GM12891 (cell line): ENCODE measurements at places on chromosomes 5 and 9.

DNA sequence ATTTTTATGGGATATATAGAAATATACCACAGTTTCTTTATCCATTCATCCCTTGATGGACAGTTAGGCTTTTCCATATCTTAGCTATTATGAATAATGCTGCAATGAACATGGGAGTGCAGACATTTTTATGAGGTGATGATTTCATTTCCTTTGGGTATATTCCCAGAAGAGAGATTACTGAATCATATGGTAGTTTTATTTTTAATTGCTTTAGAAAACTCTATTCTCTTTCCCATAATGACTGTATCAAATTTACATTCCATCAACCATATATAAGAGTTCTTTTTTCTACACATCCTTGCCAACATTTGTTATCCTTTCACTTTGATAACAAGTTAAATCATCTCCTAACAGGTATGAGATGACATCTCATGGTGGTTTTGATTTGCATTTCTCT, 821.6 kb downstream of the TLE1 start:
- no peak for DNase-seq

- no peak for DNase-seq
Observed at GRCh38 chr5:140246378-140247122, 56.4 kb downstream of the PFDN1 start.

DNA sequence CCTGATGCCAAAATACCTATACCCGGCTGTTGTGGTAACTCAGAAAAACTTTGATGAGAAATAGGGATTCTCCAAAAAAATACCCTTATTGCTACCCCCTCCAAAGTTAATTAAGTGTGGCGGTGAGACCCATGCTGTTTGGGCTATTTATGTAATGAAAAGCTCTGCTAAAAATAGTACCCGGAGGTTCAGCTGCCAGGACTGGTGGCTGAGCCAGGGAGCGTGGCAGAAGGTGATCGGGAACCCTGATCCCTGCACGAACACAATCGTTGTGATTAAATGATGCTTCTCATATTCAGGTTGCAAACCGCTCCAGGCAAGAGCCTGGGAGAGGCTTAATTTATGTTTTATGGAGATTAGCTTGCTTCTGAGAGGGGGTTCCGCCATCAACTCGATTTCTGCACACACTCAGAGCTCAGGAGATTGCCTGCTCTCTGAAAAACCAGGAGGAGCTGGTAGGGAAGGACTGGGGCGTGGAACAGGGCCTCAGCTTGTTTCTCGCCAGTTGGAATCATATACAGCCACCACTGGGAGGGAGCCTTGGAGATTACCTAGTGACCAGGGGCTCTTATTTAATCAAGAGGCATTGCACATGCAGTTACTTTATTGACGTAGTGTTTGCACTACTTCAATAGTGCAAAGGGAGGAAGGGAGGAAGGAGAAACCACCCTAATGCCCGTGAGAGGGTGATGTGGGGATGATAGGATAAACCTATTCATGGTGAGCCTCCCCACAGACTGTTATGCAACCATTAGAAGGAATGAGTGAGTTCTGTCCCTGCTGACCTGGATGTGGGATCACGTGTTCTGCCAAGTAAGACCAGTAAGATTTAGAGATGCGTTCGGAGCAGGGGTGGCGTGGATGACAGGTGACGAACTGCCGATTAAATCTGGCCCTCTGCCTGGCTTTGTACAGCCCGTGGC, 23.4 kb downstream of the HRH2 start:
- no peak for DNase-seq

DNA sequence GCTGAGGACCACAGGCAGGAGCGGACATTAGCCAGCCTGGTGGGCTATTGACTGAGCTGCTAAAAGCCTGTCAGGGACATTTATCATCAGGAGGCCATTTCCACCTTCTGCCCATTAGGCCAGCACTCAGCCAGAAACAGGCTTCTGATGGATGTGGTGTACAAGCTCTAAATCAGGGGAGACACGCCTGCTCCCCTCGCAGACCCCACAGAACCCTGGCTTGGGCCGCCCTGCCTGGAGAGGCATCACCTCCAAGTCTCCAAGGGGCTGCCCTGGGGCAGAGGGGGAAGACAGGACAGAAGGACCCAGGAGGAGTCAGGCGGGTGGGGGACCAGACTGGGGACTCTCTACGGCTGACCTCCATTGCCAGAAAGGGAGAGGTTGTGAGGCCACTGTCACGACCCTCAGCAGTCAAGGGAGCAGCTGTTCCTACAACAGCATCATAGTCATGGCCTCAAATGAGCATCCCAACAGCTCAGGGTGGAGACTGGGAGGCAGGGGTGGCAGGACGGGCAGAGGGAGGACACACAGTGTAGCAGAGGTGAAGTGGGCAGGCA, 24.0 kb upstream of the TRIM14 start:
- no peak for DNase-seq

DNA sequence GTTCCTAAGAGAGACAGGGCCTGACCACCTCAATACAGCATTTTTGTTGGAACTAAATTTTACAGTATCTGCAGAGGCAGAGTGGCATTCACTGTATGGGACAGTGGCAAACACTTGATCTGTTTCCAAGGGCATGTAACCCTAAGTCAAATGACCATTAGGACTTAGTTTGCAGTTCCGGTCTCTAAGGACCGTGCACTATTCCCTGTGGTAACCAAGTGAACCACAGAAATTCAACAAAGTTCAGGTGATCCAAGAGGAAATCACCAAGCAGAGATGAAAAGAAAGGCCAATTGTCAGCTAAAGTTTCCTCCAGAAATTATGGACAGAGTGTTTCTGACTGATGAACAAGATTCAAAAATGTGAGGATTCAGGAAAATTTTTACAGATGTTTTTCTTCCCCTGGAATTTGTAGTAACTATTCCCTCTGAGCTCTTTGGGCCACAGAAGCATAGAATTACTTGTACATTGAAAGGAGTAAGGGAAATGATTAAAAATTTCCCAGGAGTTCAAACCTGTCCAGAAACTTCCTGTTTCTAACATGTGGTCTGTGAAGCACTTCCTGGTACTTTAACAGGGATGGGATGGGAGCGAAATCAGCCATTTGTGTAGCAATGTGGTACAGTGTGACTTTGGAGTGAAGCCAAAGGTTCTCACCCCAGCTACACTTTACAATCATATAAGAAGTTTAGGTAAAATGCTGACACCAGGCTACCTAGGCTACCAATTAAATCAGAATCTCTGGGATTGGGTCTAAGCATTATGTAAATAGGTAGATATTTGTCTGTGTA, 266.1 kb upstream of the MAP3K1 start:
- DNase-seq: no peak

- DNase-seq: no peak
Observed at GRCh38 chr9:119343059-119343990, 25.9 kb downstream of the BRINP1 start.

GRCh38 chr5:167785901-167786300, 505.5 kb upstream of the WWC1 start:
- DNase-seq: no peak

GRCh38 chr9:8570776-8571175, 771.2 kb upstream of the DMAC1 start:
- no peak for DNase-seq

GRCh38 chr5:95901676-95902627, 59.7 kb downstream of the ELL2 start:
- no peak for DNase-seq

- DNase-seq: no peak
Observed at GRCh38 chr5:122155546-122155945, 26.2 kb downstream of the ZNF474 start.

GRCh38 chr5:10747678-10748622, 13.1 kb downstream of the DAP start:
- DNase-seq: no peak

DNA sequence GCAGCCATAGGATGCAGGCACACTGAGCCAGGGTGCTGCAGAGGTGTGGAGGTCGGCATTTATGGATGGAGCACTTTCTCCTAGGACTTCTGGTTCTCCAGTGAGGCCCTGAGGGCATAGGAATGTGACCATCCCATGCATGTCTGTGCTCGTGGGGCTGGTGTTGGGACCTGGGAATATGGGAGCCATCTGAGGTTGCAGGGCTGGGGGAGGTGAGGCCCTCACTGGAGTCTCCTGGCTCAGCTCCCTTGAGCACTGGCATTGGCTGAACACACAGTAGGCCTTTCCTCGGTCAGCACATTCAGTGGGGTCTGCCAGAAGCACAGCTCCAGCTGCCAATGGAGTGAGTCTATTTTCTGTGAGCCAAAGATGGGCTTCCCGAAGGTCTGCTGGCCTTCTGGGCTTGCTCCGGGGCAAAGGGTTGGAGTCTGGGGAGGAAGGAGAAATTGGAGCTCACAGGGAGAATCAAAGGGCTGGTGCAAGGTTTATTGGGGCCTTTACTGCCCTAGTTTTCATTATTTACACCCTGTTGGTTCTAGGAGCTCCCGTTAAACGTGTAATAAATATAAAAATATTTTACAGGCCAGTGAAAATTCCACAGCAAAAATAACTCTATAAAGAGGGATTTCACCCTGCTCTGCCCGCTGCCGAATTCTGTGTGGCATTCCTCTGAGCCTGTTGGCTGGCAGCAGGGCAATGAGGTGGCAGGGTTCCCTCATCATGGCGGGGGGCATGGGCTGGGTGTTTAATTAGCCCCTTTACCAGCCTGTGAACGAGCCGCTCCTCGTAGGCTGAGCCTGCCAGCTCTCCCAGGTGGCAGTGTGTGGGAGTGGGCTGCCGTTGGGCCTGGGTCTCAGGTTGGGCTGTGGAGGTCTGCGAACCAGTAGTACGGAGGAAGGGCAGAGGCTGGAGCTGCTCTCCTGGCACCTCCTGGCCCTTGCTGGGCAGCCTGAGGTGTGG, 31.6 kb upstream of the PITX1 start:
- DNase-seq: no peak

DNA sequence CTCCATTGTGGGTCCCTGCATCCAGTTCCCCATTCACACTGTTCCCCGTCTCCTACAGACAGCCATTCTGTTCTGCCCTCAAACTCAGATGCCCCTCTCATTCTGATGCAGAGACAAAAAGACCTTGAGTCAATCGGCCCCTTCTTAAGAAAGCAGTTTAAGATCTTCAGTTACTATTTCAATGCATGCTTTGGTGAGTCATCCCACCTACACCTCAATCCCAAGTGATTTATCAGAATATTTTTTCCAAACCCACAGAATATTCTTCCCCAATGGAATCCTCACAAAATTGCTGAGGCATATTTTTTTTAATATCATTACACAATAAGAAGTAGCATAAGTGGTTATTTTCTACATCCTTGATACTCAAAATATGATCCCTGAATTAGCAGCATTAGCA, 92.4 kb upstream of the SLC1A1 start:
- DNase-seq: no peak

- no peak for DNase-seq
Observed at GRCh38 chr9:71763832-71764231, 4.5 kb downstream of the CEMIP2 start.
